Cerebellum (tissue), 4 donors: ENCODE measurements at places on chromosomes 2 and 18. TPM values are rescaled to one million over a fixed set of nuclear protein-coding genes. Genes with fewer than 3 reads are reported as not detected.

DNA sequence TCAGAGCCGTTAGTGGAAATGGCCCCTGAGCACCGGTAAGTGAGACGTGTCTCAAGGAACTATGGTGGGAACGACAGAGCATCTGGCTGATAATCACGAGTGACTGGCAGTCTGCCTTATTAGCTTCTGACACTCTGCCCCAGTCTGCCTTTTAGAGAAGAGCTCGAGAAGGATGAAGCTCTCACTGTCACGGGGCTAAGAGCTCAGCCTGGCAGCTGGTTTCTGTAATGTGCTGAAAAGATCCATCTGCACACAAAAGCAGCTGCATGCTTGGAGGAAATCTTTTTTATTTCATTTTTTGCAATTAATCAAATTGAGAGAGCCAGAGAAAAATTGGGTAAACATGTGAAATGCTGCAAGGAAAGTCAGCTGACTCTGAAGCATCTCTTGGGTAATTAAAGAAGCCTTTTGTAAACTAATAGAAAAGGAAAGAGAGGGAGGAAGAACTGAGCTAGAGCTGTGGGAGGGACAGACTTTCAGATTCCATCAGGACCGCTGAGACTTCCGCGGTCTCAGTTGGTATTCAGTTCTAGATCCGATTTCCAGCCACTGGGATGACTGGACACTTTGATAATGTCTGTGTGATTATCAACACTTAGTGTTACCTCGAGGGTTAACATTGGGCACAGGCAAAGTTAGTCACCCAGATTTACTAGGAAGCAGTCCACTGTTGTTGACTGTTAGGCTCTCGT, 24.4 kb downstream of the MBP start:
- no peak for DNase-seq

GRCh38 chr2:27962006-27962405, 71.5 kb downstream of the BABAM2 start:
- no peak for DNase-seq

GRCh38 chr2:164773635-164774034, 68.0 kb downstream of the COBLL1 start:
- no peak for DNase-seq

Gene MCEE
- 12.0 TPM for total RNA-seq

Gene HOXD3
- not detected for total RNA-seq

DNA sequence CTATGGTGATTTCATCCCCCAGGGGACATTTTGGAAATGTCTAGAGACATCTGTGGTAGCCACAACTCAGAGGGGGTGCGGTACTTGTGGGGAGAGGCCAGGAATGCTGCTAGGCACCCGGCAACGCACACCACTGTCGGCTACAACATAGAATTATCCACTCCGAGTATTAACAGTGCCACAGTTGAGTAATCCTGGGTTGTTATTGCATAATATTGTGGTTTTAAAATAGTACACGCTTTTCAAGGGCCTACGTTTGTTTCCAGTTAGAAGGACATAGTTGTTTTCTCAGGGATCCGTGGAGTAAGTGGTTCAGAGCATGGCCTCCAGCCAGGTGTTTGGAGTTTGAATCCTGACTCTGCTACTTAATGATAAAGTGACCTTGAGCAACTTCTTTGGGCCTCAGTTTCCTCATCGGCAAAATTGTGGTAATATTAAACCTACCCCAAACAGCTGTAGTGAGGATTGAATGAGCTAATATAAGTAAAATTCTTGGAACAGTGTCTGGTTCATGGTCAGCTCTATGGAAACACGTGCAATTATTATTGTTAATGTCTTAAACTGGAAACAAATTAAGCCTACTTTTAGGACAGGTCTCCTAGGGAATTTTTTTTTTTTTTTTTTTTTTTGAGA, 24.5 kb downstream of the CYP27A1 start:
- DNase-seq: no peak

- no peak for DNase-seq
Measured at GRCh38 chr2:43041173-43041591, 185.2 kb downstream of the ZFP36L2 start.

- no peak for DNase-seq
Measured at GRCh38 chr18:49062832-49063226, 112.1 kb upstream of the SMAD7 start.

DNA sequence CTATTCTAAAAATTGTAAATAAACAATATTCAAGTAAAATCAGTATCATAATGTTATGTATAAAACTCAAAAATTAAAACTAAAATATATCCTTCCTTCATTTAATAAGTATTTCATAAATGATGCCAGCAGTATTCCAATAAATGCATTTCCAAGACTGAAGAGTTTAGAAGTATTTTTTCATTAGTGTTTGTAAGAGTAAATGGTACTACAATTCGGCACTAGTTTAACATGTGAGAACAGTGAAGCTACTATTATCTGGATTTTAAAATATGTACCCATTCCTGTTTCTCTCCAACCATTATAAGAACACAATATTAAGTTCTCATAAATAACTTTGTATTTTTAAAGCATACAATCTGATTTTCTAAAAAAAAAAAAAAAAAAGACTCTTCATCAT, 3.3 kb downstream of the BAZ2B start:
- no peak for DNase-seq
